Adrenal gland (tissue), 19 donors: ENCODE measurements at places on chromosomes 1 and 21. TPM values are rescaled to one million over a fixed set of nuclear protein-coding genes. Genes with fewer than 3 reads are reported as not detected.

The GFI1 gene
- 0.14 TPM for total RNA-seq

- no peak overlapping the region for H3K4me3 ChIP-seq
- no peak overlapping the region for H3K27ac ChIP-seq
- no peaks in the 10 kb centered on the region for H3K4me1 ChIP-seq
- no peaks in the 10 kb centered on the region for H3K36me3 ChIP-seq
- peaks cover 5% of the 10 kb centered on the region for H3K27me3 ChIP-seq
- DNase-seq, result no peak
These were observed 65.1 kb upstream of the ID3 start for GRCh38 chr1:23624440-23624839.

GRCh38 chr1:212857992-212858460 is at the start of gene FLVCR1:
Gene FLVCR1 (plus strand): TSS chr1:212858275. CDS start chr1:212858453, 178 bp downstream.
- H3K4me3 ChIP-seq, result peak within 1 kb of the TSS; percentile 62
- peaks cover 32% of the 10 kb centered on the region for H3K4me1 ChIP-seq
- peak; percentile 98 for DNase-seq
- H3K27me3 ChIP-seq, result no peaks in the 10 kb centered on the region
- H3K36me3 ChIP-seq, result no peaks in the 10 kb centered on the region
- peak within 1 kb of the TSS; percentile 84 for H3K27ac ChIP-seq

DNA sequence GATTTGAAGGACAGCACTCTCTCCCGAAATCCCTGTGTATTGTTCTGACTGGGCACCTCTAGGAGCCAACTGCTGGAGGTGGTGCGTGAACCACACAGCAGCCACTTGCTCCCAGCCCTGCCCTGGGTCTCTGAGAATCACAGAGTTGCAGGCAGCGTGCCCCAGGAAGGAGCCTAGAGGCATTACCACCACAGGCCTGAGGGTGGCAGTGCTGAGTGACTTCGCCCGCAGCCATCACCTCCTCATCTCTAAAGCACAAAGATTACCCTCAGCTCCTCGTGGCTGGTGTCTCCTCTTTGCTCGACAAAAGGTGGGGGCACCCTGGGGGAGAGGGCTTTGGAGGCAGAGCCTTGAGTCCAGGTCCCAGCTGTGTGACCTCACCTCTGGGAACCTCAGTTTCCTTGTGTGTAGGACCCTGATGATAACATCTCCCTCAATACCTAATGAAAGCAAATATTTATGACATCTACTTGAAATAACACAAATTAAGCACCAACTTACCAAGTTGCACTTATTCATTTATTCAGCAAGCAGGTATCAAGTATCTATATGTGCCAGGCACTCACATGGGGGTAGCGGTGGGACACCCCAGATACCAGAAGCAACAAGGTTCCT is 86.3 kb downstream of the VWA5B1 start:
- peaks cover 4% of the 10 kb centered on the region for H3K4me1 ChIP-seq
- peak; percentile 78 for DNase-seq
- no peaks in the 10 kb centered on the region for H3K36me3 ChIP-seq
- no peaks in the 10 kb centered on the region for H3K27me3 ChIP-seq

- no peaks in the 10 kb centered on the region for H3K27me3 ChIP-seq
- H3K36me3 ChIP-seq, result no peaks in the 10 kb centered on the region
- peaks cover 4% of the 10 kb centered on the region for H3K4me1 ChIP-seq
These were observed 719.9 kb upstream of the TMPRSS15 start for GRCh38 chr21:19123525-19123924.

DNA sequence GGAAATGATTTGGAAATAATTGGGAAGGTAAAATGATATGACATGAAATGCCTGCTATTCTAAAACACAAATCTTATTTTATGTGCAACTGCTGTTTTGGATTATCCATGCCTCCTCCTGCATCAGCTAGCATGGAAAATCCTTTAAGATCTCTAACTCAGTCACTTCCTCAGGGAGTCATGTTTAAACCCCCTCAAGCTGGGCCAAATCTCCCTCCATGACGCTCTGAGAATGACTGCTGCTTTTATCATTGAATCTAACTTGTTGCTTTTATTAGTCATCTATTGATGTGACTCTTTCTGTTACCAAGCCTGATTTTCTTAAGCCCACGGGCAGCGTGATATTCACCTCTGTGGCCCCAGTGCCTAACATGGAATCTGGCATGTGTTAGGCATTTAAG is 324.8 kb downstream of the DISC1 start:
- no peak overlapping the region for H3K4me3 ChIP-seq
- H3K27ac ChIP-seq, result no peak overlapping the region
- no peak for DNase-seq
- H3K36me3 ChIP-seq, result no peaks in the 10 kb centered on the region
- no peaks in the 10 kb centered on the region for H3K27me3 ChIP-seq

- H3K4me1 ChIP-seq, result no peaks in the 10 kb centered on the region
- no peaks in the 10 kb centered on the region for H3K36me3 ChIP-seq
- no peak overlapping the region for H3K27ac ChIP-seq
These were observed 1193.9 kb downstream of the PLA2G4A start for GRCh38 chr1:188022661-188023060.

DNA sequence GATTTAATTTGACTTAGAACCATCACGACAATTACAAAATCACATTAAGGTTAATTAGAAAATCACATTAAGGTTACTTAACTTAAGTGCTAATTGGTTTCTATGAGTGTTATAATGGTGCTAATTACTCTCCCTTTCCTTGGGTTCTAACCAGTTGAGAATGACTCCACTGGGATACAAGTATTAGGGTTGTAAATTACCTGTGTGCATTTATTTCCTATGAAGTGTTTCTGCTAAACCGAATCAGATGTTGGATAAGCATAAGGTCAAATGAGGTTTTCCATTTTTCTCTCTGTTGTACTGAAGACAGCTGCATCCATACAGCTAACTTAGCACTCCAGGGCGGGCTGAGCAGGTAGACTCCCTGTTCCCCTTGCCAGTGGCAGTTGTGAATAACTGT is 610.3 kb upstream of the TMPRSS15 start:
- no peaks in the 10 kb centered on the region for H3K4me1 ChIP-seq
- H3K4me3 ChIP-seq, result no peak overlapping the region
- H3K36me3 ChIP-seq, result no peaks in the 10 kb centered on the region
- H3K27me3 ChIP-seq, result no peaks in the 10 kb centered on the region
- no peak overlapping the region for H3K27ac ChIP-seq
